Kidney epithelial cell (primary cell): ENCODE measurements at places on chromosomes 4 and X. TPM values are rescaled to one million over a fixed set of nuclear protein-coding genes. Genes with fewer than 3 reads are reported as not detected.

- DNase-seq: no peak
Measured at GRCh38 chr4:22417408-22417807, 98.5 kb downstream of the ADGRA3 start.

DNA sequence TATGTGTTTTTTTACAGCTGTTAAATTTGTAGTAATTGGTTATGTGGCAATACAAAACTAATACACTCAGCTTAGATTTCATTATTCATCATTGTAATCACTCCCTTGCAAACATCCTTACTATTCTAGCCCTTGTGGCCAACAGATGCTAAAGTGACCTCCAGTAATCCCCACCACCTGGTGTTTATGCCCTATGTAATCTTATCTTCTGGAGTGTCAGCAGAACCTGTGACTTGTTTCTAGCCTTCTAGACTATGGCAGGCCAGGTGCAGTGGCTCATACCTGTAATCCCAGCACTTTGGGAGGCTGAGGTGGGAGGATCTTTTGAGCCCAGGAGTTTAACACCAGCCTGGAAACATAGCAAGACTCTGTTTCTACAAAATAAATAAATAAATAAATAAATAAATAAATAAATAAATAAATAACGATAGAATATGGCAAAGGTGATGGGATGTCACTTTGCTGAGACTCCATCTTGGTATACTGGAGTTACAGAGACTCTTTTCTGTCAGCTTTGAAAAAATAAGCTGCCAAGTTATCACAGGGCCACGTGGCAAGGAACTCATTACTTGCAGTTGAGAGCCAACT lies 12.3 kb upstream of the TSR2 start:
- no peak for DNase-seq

DNA sequence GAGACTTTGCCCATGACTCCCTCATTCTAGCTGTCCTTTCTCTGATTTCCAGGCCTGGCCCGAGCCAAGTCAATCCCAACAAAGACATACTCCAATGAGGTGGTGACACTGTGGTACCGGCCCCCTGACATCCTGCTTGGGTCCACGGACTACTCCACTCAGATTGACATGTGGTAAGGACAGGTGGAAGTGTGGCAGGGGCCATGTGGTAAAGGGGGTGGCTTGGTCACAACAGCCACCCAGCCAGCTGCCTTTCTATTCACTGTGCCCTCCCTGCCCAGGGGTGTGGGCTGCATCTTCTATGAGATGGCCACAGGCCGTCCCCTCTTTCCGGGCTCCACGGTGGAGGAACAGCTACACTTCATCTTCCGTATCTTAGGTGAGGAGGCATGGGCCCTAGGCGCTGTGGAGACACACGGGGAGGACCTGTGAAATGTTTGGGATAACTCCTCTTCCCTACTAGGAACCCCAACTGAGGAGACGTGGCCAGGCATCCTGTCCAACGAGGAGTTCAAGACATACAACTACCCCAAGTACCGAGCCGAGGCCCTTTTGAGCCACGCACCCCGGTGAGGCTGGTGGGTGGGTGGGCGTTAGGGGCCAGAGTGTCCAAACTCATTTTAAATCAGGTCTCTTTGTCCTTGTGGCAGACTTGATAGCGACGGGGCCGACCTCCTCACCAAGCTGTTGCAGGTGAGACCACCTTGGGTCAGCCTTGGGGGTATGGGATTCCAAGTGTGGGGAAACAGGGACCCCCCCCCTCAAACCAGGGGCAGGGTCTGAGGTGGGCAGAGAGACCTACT lies 6.1 kb upstream of the USP11 start:
- no peak for DNase-seq

GRCh38 chrX:73818200-73819116 lies 255.5 kb downstream of the CHIC1 start:
- DNase-seq: no peak

- DNase-seq: no peak
Measured at GRCh38 chr4:153137159-153137558, 67.1 kb upstream of the TRIM2 start.

DNA sequence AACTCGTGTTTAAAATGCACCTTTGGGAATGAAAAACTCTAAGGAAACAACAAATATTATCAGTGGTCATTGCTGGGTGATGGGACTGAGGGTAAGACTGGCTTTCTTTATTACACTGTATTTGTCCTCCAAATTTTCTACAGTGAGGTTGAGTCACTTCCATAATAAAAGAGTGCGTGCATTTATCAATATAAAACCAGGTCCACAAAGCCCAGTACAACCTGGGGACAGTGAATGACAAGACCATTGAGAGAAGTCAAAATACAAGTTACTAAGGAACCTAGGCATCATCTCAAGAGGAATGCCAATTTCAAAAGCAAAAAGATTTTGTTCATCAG lies 76.4 kb downstream of the MAGED4 start:
- DNase-seq: no peak

- DNase-seq: peak; percentile 89
Measured at GRCh38 chr4:40395908-40396793, 61.0 kb downstream of the CHRNA9 start.

DNA sequence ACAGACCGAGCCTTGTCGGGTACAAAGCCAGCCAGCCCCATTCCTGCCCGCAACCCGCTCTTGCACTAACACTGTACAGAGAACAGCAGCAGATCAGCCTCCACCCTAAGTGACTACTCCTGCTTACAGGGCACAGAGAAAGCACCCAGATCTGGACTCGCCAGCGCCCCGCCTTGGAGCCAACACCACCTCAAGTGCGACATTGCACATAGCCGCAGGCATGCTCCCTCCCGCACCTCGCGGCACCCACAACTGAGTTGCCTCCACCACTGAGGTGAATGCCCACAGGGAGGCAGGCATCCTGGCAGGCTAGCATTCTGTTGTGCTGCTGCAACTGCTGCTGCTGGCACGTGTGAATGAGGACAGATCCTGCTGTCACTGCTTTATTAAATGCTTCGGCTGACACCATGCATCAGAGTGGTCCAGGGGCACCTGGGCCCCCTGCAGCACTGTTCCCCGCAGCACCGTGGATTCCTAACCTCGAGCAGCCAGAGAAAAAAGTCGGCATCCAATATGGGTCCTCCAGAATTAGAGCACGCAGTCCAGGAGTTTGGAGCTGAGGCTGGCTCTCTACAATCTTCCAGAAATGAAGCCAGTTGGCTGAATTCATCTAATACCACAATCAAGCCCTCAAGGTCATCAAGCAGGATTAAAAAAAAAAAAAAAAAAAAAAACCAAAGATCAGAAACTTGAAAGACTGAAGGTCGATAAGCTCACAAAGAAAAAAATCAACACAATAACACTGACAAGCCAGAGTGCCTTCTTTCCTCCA lies 352.9 kb downstream of the GASK1B start:
- no peak for DNase-seq

GRCh38 chr4:82284475-82284857 lies 89.3 kb downstream of the HNRNPD start:
- DNase-seq: no peak

- DNase-seq: no peak
Measured at GRCh38 chrX:1418901-1419544, 27.1 kb upstream of the SLC25A6 start.

DNA sequence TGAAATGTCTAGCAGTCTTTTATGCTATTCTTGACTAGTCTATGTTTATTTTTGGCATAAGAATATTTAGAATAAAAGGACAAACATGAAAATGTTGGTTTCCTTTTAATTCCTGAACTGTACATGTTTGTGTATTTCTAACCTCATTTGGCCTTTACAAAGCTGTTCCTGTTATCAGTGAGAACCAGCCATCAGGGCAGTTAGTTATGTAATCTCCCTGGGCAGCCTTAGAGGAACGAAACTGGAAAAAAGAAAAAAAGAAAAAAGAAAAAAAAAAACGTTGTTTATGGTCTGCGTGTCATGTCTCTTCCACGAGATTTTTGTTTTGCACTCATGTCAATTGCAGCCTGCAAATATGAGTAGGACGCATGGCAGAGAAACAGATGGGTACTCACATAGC lies 193.7 kb downstream of the MAGEB5 start:
- no peak for DNase-seq

The FGB gene
- 1.5 and 3.7 TPM in 2 replicates for total RNA-seq

The NDNF gene
- total RNA-seq: 0.08 and 0.21 TPM in 2 replicates

The PRR32 gene
- total RNA-seq: not detected in 2 replicates

The ATP8A1 gene
- total RNA-seq: 2.5 and 3.3 TPM in 2 replicates

The LAGE3 gene
- 27.9 and 28.8 TPM in 2 replicates for total RNA-seq
